CD4-positive, alpha-beta T cell treated with Interleukin-6 for 4 hours (primary cell): ENCODE measurements at places on chromosomes 1 and 21.

GRCh38 chr1:3004285-3005205, 16.7 kb upstream of the ACTRT2 start:
- no peak for DNase-seq

DNA sequence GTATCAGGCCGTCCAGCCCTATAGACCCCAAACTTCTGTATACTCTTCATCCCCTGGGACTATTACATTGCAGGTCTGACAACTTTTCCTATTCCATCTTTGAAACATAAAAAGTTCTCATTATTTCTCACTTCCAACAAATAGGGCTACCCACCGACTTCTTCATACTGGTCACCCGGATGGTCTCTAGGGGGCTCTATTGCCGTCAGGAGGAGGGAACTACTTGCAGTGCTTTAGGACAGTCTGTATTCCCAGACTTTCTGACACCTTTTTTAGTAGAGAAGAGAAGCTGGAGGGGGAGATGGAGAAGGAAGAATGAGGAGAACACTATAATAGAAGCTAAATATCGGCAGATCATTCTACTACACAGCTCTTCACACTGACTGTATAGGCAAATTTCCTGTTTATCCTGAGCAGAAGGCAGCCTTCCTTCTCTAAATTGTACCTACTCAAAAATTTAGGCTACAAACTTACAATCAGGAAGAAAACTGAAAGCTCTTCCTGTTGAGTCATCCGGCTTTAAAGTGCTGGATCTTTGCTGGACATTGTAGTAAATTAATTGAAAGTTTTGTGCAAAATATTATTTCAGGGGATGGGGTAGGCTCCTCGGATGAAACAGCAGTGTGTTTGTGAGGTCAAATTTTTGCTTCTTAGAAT, 54.6 kb downstream of the CDC7 start:
- no peak for DNase-seq

GRCh38 chr1:48187969-48188563, 34.5 kb upstream of the SLC5A9 start:
- DNase-seq = no peak

GRCh38 chr1:10634428-10635084, 159.8 kb downstream of the PEX14 start:
- DNase-seq = no peak

DNA sequence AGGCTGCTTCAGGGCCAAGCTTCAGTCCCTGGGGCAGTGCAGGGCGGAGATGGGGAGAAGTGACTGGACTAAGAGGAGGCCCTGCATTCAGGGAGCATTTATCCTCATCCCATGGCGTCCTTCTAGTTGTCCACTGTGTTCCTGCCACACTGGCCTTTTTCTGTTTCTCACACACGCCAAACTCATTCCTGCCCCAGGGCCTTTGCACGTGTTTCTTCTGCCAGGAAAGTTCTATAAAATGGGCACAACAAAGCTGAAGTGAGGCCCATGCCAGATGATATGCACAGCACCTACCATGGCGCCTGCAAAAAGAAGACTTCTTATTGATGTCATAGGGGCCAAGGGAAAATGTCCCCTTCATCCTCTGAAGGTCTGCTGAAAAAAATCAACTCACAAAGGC, 24.3 kb downstream of the MROH7 start:
- no peak for DNase-seq

DNA sequence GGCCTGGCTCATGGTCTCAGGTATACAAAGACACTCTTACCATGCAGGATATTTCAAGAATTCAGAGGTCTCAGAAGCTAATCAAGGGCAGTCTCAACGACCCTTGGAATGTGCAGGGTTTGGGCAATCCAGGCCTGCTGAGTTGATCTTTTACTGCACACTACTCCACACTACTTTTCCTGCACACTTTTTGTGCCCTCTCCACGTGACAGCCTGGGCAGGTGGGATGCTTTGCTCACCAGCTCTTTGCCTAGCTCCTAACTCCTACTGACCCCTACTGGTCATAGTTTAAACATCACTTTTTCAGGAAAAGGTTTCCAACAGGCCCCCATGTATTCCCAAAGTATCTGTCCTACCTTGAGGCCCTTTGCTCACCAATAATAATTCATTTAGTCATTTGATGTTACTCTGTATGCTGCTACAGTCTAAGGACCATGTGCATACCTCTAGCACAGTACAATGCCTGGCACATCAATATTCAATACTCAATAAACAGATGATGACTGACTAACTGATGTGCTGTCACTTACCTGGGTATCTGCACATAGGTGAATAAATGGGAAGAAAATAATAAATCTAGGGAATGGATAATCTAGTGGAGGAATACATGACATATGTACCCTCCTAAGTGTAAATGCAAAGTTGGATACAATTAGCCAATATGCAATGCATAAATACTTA, 9.6 kb downstream of the DUSP23 start:
- no peak for DNase-seq

GRCh38 chr1:198157847-198158725, 1.3 kb downstream of the NEK7 start:
- DNase-seq = peak; percentile 23

DNA sequence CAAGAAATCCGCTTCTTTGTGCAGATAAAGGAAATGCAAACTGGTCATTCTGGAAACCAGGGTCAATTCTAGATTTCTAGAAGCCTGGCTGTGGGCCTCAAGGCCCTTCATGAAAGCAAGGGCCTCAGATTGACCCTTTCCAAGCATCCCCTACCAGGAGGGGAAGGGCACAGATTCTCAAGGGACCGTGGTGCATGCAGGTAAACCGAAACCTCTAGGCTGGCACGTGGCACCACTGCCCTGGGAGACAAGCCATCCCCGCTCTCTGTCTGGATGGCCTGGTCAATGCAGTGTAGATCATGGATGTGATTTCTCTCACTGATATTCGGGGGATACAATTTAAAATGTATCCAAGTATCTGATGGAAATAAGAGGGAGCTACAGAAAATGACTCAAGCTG, 69.4 kb downstream of the TOMM20 start:
- no peak for DNase-seq

GRCh38 chr1:10900251-10900651, 103.8 kb upstream of the CASZ1 start:
- DNase-seq = no peak

- no peak for DNase-seq
These were observed 163.9 kb upstream of the DPT start for GRCh38 chr1:168892931-168893330.

DNA sequence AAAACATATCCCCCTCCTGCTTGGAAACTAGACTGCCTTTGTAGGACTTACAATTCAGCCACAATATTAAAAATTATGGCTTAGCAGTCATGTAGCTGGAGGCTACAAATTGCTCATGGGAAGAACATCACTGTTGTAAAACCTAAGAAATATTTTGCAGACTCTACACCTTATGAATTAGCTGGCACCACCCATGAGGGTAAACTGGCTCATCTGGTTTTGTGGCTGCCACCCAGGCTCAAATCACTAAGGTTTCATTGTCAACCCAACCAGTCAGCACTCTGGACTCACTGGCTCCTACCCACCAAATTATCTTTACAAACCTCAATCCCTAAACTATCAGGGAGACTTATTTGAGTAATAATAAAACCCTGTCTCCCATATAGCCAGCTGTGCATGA, 100.7 kb upstream of the OLFM3 start:
- no peak for DNase-seq

DNA sequence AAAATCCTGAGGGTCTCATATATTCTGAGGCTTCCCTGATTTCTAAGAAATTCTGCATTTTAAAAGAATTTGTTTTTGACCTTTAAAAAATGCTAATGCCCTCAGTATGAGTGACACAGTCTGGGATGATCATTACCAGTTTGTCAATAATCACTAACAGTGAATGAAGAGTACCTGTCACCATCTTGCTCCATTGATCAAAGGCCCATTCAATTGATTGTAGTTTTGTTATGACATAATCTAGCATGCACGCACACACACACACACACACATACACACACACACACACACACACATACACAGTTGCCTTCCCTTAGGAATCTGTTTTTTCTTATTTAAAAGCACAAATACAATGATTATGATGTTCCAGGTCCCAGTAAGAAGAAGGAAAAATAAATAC, 250.4 kb downstream of the NFIA start:
- no peak for DNase-seq

DNA sequence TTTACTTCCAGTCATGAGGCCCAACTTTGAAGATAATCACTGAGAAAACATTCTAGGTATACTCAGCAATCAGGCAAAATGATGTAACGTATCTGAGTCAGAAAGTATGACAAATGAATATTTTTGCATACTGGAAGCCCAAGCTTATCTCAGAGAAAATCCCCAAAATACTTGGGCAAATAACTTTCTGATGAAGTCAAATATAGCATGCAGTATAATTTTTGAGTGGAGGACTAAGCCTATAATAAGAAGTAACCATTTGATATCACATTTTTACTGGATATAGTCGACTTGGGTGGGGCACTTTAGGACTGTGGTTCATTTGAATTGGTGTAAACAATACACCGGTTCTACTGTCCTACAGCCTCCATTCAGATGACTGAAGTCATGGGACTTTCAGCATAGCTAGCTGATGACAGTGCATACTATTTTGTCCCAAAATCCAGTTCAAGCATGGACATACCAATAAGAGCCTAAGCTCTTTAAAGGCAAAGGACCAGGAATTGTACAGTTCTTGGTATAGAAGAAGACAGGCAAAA, 2.3 kb upstream of the GADD45A start:
- no peak for DNase-seq

DNA sequence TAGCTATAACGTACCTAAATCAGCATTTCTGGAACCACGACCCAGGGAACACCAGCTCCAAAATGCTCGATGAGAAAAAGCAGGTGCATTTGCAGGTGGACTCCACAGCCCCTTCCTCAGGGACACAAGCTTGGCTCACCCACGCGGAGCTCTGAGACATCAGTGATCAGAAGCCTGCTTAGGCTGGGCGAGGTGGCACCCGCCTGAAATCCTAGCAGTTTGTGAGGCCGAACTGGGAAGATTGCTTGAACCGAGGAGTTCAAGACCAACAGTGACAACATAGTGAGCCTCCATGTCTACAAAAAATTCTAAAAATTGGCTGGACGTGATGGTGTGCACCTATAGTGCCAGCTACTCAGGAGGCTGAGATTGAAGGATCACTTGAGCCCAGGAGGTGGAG, 2.5 kb upstream of the TSPEAR start:
- no peak for DNase-seq

DNA sequence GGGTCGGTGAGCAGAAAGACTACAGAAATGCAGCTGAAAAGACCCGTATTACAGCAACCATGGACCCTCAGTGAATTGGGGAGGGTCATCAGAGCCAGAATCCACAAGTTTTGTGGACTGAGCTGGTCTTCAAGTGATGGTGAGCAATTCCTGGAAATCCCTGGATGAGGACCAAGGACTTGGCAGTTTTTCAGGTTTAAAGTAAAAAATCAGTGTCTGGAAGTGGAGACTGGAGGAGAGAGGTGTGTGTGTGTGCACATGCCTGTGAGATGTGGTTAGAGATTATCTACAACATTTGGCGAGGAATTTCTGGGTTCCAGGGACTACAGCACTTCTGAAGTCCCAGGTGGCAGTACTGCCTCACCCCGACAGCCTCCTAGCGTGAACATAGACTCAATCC, 56.4 kb downstream of the KIRREL1 start:
- no peak for DNase-seq

DNA sequence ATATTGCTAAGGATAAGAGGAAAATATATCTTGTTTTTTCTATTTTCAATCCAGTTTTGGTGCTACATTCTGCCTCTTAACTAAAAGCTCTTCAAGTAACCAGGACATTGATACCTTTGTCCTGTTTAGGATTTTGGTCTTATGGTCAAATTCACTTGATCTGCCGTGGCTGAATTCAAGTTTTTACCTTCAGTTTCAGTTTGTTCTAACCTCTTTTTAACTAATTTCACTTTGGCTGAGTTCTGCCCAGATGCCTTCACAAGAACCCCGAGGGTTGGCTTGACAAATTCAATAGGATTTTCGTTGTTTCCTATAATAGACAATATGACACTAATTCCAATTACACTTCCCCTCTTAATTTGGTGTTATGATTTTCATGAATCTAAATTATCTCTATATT, 84.5 kb upstream of the C1orf21 start:
- no peak for DNase-seq

- DNase-seq = no peak
These were observed 36.2 kb upstream of the CSF1 start for GRCh38 chr1:109874445-109874844.

DNA sequence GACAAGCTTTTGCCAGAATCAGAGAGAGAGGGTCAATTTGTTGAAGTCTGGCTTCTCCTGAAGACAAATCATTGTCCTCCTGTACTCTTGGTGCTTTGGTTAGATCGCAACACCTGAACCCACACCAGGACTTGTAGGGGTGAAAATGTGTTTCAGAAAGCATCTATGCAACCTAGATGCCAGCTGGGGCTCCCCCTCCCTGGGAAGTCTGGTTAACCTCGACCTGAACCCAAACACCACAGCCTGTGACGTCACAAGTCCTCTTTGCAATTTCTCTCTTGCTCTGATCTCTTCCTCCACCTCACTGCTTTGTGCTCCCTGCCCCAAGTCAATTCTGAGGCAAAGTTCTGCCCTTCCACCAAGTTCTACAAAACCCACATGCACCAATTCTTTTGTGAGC, 42.8 kb upstream of the USP24 start:
- DNase-seq = peak; percentile 69

DNA sequence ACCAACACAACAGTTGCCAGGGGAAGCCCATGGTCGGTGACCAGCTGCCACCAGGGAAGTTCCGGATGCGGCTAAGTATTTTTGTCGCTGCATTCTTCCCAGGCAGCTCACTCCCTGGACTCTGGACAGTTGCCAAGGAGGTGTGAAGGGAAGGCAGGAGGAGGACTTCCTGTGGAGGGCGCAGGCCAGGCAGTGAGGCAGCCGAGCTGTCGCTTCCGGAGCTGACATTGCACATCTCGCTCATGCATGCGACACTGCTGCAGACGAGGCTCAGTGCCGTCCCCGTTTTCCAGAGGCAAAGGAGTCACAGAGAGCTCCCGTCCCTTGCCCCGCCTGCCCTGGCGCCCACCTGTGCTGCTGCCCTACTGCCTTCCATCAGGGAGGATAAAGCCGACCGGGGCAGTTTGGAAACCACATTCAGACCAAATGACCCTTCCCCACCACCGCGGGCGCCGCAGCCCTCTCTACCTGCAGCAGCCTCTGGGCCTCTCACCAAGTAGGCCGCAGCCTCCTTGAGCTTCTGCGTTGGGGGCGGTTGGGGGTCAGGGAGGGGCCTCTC, 81.4 kb downstream of the NENF start:
- DNase-seq = peak; percentile 39

- peak; percentile 51 for DNase-seq
These were observed 1.6 kb upstream of the AJAP1 start for GRCh38 chr1:4652631-4653327.

- DNase-seq = no peak
These were observed 322.6 kb downstream of the LTN1 start for GRCh38 chr21:28669971-28670653.

DNA sequence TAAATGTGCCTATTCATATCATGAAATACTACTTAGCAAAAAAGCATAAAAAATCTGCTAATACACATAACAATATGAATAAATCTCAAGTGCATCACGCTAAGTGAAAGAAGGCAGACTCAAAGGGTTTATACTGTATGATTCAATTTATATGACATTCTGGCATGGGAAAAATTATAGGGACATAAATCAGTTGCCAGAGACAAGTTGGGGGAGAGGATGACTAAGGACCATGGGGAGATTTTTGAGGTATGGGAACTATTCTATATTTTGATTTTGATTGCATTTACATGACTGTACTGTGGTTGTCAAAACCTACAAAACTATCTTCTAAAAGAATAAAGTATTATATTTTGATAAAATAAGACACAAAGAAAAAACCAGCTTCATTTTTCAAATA, 650.3 kb upstream of the NR5A2 start:
- no peak for DNase-seq
